Fibroblast of skin of left quadriceps (primary cell): ENCODE measurements at places on chromosomes 5 and 9.

GRCh38 chr5:57717555-57717954 lies 234.9 kb upstream of the ACTBL2 start:
- DNase-seq, result no peak

- DNase-seq, result no peak
These were observed 139.2 kb upstream of the PALM2AKAP2 start for GRCh38 chr9:109640580-109641371.

GRCh38 chr5:119366540-119366881 lies 10.7 kb downstream of the TNFAIP8 start:
- no peak for DNase-seq

DNA sequence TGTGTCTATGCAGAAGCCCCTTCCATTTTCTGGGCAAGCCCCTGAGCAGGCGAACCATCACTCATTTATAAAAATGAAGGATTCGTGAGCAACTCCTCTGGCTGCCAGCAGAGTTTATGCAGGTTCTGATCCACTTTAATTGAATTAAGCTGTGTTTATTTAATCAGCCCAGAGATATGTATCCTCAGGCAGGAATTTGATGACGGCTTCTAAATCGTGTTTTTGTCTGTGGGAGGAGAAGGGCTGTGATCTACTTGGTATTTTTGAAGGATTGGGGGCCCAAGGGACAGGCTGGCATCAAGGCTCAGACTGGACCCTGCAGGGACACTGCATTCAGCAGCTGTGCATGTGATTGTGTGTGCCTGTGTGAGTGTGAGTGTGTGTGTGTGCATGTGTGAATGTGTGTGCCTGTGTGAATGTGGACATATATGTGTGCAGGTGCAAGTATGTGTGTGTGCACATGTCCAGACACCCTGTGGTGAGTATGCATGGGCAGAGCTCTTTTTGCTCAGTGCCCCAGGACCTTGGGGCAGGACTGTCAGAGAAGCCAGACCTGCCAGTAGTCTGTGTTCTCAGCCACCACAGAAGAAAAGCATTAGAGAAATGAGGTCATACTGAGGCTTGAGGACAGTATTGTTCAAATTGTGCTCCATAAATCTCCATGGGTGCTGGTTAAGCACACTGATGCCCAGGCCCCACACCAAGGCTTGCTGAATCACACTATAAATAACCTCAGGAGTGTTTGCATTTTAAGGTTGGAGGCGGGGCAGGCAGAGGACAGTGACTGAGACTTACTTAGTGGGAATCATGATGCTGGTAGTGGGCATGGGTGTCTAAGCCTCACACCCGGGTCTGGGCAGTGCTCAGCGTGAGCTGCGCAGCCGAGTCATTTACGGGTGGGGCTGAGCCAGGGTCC lies 164.0 kb downstream of the CARTPT start:
- no peak for DNase-seq

DNA sequence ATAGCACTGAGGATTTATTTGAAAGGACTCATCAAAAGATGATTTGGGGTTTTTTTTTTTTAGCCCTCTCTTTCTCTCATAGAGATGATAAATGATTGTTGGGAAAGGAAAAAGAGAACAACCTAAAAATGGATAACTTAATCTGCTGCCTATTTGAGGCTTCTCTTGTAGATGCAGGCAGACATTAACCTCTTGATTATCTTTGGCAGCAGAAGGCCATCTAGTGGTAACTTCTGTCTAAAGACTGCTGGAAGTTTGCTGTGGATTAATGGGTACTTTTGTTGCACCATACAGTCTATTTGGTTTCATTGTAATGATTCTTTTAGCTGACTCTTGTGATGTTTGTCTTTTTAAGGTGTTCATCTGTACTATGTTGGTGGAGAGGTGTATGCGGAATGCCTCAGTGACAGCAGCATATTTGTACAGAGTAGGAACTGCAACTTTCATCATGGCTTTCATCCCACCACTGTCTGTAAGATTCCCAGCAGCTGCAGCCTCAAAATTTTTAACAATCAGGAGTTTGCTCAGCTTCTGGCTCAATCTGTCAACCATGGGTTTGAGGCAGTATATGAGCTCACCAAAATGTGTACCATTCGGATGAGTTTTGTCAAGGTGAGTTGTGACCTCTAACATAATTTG lies 18.8 kb downstream of the SMIM32 start:
- peak; percentile 34 for DNase-seq

- DNase-seq, result no peak
These were observed 3.0 kb upstream of the ITGA1 start for GRCh38 chr5:52784737-52785136.

GRCh38 chr9:76177931-76178330 lies 216.3 kb downstream of the RFK start:
- DNase-seq, result no peak

- no peak for DNase-seq
These were observed 19.5 kb upstream of the KIF27 start for GRCh38 chr9:83940590-83941303.

- DNase-seq, result no peak
These were observed 10.3 kb downstream of the RUSC2 start for GRCh38 chr9:35500130-35500748.

DNA sequence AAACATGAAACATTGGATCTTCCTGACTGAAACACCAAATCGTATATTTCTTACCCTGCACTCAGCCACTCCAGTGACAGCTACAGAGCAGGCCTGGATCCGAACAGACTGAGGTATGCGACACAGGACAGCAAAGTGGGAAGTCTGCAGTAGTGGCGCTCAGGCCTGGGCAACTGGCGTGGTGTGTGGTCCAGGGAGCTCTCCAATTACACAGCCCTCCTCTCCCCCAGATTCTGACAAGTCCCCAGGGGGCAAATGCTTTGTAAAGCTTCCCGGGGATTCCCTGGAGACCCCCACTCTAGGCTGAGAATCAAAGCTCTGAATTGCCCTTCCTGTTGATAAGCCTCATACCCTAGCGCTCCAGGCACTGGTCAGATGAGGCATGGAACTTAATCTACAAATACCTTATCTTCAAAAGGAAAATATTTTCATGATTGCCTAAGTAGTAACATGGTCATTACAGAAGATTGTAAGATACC lies 104.8 kb upstream of the ERCC6L2 start:
- no peak for DNase-seq

DNA sequence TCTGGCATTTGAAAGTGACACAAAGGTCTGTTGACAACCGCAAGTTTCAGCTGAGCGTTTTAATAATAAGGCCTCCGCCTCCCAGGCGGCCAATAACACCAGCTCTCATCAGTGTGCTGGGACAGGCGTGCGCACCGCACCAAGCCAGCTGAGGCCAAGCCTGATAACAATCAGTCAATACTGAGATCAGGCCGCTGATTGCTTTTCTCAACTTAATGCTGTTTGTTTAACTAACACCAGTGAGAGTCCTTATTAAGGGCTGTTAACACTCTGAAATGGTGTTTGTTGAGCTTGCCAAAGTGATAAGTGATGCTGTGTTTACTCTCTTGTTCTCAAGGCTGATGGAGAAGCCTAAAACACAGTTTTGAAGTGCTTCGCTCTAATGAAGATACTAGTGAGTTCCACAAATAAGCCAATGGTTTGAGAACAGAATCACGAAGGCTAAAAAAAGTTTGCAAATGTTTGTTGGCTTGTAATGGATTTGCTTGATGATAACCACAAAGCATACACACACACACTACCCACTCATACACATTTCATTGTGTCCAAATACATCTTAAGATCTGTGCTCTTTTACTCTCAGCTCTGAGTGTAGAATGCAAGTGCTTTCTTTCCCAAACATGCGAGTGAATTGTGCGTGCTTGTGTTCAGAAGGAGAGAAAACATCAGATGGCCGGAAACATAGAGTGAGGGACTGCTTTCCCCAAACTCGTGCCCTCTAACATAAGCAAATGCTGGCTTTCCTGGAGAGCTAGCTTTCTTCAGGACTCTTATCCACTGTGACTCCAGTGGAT lies 330.4 kb upstream of the KLF4 start:
- no peak for DNase-seq

GRCh38 chr5:92676215-92677165 lies 904.5 kb downstream of the NR2F1-AS1 start:
- no peak for DNase-seq

DNA sequence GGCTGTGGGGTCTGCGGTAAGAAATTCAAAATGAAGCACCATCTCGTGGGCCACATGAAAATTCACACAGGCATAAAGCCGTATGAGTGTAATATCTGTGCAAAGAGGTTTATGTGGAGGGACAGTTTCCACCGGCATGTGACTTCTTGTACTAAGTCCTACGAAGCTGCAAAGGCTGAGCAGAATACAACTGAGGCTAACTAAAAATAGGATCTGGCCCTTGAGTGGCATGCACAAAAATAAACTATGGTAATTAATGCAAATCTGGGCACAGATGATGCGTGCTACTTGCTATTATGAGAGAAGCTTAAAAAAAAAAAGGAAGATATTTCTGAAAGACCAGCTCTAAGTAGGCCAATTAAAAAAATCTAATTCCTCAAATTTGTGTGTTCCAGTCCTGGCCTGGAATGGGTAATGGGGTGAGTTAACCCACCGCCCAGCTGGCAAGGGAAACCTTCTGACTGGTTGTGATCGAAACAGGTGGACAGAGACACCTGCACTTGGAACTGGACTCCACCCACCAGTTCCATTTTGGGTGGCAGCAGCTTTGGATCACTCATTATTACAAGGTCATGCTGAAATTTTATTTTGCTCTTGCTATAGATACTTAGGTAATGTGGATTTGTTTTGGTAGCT lies 26.6 kb upstream of the ZBTB34 start:
- no peak for DNase-seq

DNA sequence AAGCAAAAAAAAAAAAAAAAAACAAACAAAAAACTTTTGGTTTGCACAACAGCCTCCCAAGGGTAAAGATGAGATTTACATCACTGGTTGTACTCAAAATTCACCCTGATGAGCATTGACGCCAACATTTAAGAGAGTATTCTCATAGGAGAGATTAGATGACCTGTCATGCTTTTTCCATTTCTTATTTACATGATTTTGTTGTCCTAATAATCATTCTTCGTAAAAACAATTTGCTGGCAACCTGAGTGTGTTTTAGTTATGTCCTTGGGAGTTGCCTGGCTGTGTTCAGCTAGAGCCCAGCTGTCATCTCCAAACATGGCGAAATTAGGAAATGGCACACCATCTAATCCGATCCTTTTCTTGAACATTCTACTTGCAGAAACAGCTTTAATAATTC lies 186.4 kb upstream of the MRPS30 start:
- DNase-seq, result no peak

DNA sequence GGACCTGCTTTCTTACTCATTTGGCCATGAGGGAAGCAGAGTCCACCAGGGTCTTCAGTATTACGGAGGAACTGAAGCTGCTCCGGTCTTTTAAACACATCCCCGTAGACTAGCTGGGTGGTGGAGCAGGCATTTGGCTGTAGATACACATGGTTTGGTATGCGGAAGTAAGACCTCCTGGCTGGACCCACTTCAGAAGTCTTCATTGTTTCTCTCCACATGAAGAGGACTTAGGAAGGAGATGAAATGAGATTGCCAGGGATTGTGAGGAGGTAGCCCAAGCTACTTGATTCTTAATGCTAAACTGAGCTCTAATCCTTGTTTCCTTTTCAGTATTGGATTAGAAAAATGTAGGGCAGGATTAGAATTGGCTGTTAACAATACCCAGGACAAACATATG lies 32.9 kb downstream of the STXBP1 start:
- DNase-seq, result no peak

GRCh38 chr5:2184563-2185540 lies 302.1 kb upstream of the IRX4 start:
- no peak for DNase-seq

DNA sequence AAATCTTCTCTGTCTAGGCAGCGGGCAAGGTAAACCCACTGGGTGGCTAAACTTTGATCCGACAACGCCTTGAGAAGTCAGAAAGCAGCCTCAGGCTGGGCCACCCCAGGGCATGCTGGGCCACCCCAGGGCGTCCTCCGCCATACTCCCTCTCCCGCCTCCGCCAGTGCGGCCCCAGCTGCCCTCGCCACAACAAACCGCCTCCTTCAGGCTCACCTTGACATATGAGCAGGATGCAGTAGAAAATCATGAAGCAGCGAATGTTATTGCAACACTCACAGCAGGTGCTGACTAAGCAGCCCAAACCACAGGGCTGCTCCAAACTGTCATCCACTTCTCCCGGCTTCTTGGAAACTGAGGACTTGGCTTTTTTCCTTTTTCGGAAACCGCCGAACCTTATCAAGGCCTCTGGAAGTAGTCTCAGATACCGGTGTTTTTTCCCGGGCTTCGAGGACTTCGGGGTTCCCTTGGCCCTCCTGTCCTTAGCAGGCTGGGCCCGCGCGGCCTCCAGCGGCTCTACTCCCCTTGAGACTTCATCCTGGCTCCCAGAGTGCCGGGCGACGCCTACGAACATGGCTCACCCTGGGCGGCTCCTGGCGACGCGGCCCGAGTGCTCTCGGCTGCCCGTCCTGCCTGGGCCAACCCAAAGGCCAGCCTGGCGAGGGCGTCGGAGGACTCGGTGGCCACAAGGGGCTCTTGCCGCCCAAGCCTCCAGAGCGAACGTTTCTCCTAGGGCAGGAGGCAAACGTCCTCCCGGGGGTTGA lies at the start of gene SLCO6A1:
SLCO6A1 (minus strand) TSS at position 731 of the 764 bp plus-strand sequence; CDS start at position 574, 157 bp downstream.
- DNase-seq, result no peak
